HTR-8/SVneo (cell line): ENCODE measurements at places on chromosomes 7 and 10.

DNA sequence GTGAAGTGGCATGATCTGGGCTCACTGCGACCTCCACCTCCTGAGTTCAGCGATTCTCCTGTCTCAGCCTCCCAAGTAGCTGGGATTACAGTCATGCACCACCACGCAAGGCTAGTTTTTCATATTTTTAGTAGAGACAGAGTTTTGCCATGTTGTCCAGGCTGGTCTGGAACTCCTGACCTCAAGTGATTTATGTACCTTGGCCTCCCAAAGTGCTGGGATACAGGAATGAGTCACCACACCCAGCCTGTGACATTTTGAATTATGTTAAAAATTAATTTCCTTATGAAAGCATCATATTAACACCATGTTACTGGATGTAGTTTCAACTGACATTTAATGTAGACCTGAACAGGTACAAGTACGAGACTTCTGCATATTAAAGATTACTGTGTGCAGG is 24.3 kb downstream of the ABCB4 start:
- no peak for DNase-seq

DNA sequence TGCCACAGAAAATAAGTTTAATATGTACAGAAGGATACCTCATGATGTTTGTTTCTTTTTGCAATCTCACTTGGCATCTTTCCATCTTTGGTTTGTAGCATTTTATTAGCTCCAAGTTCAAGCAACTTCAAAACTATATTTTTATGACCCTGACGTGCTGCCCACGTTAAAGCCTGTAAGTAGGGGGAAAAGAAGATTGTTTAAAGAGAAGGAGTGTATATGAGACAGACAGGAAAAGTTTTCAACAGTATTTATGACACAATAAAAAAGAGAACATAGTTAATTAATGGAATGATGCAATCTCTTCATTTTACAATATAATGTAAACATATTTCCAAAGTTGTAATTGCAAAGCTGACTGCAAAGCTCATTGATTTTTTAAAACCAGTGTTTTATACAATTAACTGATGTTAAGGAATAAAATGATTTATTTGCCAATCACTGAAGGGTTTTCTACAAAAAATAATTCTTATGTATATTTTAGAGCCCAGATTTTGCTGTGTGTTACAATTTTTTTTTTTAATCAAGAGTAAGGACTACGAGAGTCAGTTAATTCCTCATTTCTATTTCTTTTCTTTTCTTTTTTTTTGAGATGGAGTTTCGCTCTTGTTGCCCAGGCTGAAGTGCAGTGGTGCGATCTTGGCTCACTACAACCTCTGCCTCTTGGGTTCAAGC is 42.5 kb downstream of the ASZ1 start:
- no peak for DNase-seq

DNA sequence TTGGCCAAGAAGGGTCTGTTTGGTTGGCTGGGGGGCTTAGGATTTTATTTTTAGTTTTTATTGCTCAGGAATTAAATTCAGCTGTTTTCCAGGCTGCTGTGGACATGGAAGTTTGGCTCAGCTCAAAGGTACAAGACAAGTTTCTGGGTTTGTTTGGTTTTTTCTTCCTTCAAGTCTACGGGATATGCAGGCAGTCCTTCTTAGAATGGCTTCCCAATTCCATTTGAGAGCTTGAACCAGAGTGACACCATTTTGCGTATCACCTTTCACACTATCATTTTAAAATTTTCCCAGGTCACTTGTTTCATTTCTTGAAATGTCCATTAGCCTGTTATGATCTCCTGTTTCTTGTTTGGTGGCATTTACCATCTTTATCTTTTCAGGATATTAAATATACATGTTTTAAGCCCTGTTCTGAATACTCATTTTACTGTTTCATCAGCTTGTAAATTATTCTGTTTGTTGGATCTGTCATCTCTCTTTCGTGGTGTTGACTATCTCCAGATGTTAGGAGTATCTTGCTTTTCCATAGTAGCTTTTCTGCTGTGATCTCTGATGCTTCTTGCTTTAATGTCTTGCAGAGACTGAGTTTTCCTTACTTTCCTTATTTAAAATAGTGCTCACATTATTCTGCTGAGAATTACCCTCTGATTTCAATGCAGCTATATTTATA is 9.4 kb upstream of the TMEM168 start:
- no peak for DNase-seq

DNA sequence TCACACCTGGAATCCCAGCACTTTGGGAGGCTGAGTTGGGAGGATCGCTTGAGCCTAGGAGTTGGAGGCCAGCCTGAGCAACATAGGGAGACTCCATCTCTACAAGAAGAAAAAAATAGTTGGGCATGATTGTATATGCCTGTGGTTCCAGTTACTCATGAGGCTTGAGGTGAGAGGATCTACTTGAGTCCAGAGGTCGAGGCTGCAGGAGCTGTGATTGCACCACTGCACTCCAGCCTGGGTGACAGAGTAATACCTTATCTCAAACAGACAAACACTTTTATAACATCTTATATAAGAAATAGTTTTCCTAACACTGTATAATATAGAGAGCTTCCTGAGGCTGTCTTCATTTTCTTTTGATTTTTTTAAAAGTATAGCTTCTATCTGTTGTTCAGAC is 448.4 kb upstream of the COBL start:
- DNase-seq = no peak

- no peak for DNase-seq
Measured at GRCh38 chr7:30048582-30048981, 20.4 kb downstream of the PLEKHA8 start.

- DNase-seq = no peak
Measured at GRCh38 chr10:101452593-101452992, 98.6 kb downstream of the BTRC start.

GRCh38 chr10:74765465-74765975 is 60.9 kb upstream of the KAT6B start:
- no peak for DNase-seq
